ENCODE measurements at places on chromosomes 16 and 17.

DNA sequence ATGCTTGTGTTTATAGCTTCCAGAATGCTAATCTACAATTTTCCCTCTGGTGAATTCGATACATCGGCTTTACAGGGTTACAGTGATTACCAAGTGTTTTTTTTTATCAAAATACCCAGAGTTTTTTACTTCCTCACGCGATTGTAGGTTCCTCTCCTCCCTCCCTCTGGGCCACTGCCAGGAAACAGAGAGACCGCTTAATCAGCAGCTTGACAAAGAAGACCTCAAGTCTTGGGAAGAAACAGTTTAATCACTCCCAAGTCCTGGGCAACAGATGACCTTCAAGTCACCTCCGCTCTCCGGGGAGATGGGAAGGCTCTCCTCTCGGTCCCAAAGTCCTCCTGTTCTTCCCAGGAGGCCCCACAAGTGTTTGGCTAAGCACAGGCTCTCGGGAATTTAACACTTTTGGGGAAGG is 23.5 kb downstream of the SMTNL2 start:
- DNase-seq, result no peak

GRCh38 chr17:39199820-39200069 is 338 bp upstream of the RPL19 start:
- DNase-seq, result no peak

- no peak for DNase-seq
Measured at GRCh38 chr17:65780111-65780510, 218.7 kb upstream of the AXIN2 start.

DNA sequence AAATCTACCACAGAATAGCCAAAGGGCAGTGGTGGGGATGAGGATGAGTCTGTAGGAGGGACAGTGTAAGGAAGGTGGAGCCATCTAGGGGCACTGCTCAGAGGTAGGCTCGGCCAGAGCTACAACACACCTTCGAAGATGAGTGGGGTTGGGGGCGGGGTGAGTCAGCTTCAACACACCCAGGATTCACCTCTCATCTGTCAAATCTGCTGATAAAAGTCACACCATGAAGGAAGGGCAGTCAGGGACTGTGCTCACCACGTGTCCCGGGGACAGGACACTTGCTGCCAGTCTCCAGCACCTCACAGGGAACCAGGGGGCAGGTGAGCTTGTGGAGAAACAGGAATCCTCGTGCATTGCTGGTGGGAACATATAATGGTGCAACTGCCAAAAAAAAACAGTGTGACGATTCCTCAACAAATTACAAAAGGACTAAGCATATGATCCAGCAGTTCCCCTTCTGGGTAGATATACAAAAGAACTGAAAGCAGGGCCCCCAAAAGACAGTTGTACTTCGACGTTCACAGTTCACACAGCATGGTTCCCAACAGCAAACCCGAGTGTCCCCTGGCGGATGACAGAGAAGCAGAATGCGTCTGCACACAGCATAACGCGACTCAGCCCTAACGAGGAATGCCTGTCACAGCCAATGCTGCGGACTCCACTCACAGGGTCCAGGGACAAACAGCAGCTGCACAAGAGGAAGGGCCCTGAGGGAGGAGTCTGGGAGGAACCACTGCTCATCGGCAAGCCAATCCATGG is 133.1 kb downstream of the ANKRD11 start:
- no peak for DNase-seq

DNA sequence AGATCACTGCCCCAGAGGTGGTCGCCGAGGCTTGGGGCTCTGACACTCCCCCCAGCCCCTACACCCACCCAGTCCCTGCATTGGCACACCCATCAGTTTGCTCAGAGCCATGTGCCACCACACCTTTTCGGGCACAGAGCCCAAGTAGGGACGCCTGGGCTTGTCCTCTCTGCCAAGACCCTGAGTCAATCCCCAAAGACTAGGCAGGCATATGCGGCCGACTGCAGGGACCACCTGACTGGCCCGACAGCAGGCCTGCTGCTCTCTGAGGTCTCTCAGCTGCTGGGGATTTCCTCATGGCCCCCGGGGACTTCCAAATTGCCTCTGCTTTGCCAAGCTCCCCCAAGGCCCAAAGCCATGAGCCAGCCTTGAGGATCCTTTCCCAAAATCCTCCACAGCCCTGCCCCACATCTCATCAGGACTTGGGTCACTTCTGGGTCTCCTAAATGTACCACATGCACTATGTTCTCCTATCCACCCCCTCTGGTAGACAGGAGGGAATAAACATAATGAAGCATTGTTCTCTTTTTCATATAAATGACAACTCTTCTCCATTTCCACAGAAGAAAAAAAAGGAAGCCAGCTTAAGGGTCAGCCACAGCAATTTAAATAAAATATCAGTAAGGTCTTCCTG is 30.6 kb downstream of the MYO18A start:
- DNase-seq, result no peak

- DNase-seq, result no peak
Measured at GRCh38 chr17:2396192-2396567, 4.7 kb downstream of the MNT start.

DNA sequence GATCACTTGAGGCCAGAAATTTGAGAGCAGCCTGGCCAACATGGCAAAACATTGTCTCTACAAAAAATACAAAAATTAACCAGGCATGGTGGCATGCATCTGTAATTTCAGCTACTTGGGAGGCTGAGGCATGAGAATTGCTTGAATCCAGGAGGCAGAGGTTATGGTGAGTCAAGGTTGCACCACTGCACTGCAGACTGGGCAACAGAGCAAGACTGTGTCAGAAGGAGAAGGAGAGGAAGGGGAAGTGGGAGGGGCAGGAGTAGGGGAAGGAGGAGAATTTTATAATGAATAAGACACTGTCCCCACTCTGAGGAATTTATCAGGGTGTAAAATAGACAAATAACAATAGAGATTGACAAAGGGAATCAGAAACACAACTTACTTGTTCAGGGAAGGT is 440.6 kb upstream of the DYNLRB2 start:
- no peak for DNase-seq

GRCh38 chr16:83552228-83552627 is 255.6 kb upstream of the HSBP1 start:
- DNase-seq, result no peak

DNA sequence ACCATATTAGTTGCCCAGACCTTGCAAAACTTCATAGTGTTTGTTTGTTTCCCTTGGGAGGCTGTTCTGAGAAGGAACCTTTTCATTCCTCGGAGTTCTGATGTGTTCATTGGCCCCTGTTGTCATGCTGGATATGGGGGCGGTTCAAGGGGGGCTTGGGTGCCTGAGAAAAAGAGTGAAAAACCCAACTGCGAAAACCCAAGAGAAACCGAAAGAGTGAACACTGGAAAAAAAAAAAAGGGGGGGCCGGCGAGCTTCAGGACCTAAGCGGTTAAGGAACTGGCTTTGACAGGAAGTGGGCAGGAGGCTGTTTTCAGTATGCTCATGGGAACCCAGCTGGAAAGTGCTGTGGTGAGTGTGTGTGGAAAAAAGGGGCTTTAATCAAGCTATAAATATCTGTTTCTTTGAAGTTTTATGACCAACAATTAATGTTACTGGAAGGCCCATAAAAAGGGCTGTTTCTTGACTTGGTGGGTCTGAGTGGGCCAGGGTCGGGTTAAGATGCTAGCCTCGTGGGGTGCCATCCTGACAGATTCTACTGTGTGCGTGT is 510.7 kb downstream of the MAF start:
- no peak for DNase-seq

DNA sequence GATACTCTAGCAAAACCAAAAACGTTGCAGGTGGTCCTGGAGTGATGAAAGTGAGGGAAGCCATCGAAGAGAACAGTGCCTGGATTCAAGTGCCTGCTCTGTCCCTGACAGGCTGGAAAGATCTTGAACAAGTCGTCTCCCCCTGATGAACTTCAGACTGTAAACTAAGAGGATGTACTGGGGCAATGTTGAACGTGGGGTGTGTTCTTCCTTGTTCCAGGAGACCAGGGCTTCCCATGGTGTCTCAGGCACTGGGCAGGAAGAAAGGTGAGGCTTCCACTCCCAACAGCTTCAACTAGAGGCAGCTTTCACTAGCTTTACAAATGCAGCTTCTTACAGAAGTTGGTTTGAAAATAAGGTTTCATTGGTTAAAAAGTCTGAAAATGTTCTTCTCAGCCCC is 21.4 kb upstream of the NF1 start:
- DNase-seq, result no peak

DNA sequence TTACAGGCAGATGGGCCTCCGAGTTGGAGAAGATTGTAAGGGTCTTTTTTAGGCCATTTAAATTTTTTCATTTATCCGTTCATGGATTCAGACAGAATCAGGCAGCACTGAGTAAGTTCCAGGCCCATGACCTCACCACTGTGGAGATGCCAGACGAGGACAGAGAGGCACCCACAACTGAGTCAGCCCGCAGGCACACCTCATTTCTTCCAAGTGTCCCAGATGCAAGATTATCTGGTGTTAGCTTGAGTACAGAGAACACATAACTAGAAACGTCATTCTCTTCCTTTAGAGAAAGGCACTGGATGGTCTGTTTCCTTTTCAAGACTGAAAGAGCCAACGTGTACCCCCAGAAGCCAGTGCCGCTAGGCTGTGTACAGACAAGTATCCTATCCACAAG is 16.9 kb downstream of the CLEC16A start:
- DNase-seq, result no peak

DNA sequence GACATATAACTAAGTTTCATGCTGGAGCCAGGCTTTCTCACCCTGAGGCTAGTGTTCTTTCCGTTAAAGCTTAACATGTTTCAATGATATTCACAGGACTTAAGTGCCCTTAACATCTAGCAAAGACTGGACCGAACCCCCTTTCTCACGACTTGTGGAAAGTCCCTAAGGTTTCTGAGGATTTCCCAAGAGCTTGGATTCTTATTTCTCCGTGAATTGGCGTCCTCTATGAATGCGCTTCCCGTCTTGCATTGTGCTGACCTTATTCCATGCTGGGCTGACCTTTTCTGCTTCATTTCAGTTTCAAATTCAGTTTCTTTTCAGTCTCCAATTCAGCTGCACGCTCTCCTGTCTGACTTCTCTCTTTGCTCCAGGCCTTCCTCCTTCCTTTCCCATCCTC is 206.4 kb downstream of the HS3ST3A1 start:
- DNase-seq, result no peak

GRCh38 chr16:85491058-85491771 is 121.9 kb upstream of the GSE1 start:
- no peak for DNase-seq

DNA sequence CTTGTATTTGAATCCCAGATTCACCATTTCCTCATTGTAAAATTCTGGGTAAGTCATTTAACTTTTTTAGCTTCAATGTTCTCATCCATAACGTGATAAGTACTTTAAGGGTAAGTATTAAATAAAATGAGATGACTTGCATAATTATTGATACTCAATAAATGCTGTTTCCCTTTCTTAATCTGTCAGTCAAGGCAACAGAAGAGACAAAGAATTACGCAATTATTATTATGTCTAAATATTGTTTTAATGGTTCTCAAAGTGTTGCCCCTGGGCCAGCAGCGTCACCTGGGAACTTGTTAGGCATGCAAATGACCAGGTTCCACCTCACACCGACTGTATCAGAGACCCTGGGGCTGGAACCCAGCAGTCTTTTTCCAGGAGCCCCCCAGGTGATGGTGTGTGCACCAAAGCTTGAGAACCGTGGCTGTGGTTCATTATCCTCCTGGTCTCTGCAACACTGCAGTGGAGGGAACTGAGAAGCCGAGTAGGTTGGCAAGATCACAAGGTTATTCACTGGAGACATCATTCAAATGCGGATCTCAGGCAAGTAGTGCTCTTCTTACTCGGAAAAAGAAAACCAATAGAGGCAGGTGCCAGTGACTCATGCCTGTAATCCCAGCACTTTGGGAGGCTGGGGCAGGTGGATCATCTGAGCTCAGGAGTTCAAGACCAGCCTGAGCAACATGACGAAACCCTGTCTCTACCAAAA is 43.5 kb downstream of the LYRM9 start:
- DNase-seq, result no peak

- DNase-seq, result no peak
Measured at GRCh38 chr16:77457046-77457445, 22.2 kb upstream of the ADAMTS18 start.

- peak; percentile 9 for DNase-seq
Measured at GRCh38 chr17:3754458-3755334, 31.0 kb downstream of the HASPIN start.

GRCh38 chr16:9847146-9847545 is 335.1 kb downstream of the GRIN2A start:
- DNase-seq, result no peak

- DNase-seq, result no peak
Measured at GRCh38 chr17:19569785-19570543, 36.3 kb downstream of the SLC47A1 start.

DNA sequence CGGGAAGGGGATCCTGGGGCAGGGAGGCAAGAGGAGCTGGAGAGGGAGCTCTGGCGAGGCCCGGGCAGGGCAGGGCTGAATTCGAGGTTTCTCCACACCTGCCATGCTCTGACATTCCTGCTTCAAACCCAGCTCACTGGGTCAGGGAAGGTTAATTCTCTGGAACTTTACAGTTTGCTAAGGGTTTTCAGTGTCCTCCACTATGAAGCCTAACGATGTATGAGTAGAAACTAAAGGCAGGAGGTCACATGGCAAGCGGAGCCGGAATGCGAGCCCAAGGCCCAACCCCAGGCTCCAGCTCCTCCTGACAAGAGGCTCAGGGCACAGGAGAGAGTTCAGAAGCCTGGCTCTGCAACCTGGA is 29.2 kb downstream of the DCAKD start:
- DNase-seq, result no peak

GRCh38 chr16:66097751-66098150 is 268.7 kb upstream of the CDH5 start:
- DNase-seq, result no peak

DNA sequence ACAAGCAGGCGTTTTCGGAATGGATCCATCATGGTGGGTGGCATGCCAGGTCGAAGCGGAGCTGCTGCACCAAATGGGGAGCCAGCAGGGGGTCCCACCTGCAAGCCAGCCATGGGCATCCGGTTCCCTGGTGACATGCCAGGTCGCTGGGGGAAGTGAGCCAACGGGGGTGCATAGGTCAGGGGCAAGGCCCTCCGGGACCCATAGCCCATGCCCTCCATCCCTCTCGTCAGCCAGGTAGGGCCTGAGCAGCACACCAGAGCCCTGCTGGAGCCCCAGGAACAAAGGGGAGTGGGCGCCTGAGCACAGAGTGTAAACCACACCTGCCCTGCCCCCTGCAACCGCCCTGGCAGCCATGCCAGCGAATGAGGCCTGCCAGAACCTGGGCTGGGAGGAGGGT is 5.0 kb downstream of the SMARCD2 start:
- DNase-seq, result no peak

GRCh38 chr17:79413611-79414010 is 197.2 kb downstream of the RBFOX3 start:
- no peak for DNase-seq

DNA sequence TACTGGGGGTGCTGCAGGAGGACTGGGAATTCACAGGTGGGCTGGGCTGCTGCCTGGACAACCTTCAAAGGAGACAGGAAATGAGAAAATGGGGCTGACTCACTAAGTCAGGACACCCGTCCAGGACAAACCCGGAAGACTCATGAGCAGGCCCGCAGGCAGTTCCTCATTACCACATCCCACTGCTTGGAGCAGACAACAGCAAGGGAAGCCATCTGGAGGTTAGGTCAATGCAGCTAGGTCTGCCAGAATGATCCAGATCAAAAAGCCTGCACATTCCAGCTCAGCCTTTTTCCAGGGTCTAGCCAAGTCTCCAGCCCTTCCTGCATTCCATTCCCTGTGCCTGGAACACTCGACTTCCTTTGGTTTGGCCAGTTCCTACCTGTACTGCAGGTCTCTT is 536.5 kb upstream of the CDH11 start:
- DNase-seq, result no peak

All from NCI-H2227 treated with DMSO at 0.1 percent for 48 hours (cell line).